ENCODE measurements at places on chromosomes 16 and 17.

DNA sequence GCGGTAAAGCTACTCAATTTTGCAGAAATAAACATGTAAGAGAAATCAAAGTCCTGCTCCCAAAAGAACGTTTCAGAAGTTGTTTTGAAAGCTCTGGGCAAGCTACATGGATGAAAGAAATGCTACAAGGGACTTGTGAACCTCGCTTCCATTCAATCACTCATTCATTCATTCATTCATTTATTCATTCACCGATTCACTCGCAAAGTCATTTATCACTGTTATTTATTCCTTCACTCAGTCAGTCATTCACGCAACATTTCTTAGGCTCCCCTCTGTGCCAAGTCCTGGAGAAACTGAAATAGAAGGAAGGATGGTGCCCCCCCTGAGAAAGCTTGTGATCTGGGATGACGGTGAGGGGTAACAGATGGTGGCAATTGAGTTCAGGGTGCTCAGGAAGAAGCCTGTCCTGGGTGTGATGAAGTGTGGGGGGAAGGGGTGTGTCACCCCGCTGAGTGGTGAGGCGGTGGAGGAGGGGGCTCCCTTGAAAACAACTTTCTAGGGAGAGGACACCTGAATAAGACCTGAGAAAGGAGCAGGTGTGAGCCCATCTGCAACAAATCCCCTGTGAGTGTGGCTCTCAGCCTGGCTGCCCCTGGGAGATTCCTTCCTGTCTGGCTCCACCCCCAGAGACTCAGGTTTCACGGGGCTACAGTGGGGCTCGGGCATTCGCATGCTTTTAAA, 36.3 kb upstream of the PRSS54 start:
- no peak for DNase-seq

- no peak for DNase-seq
Observed at GRCh38 chr17:3318336-3318735, 20.2 kb upstream of the OR3A1 start.

DNA sequence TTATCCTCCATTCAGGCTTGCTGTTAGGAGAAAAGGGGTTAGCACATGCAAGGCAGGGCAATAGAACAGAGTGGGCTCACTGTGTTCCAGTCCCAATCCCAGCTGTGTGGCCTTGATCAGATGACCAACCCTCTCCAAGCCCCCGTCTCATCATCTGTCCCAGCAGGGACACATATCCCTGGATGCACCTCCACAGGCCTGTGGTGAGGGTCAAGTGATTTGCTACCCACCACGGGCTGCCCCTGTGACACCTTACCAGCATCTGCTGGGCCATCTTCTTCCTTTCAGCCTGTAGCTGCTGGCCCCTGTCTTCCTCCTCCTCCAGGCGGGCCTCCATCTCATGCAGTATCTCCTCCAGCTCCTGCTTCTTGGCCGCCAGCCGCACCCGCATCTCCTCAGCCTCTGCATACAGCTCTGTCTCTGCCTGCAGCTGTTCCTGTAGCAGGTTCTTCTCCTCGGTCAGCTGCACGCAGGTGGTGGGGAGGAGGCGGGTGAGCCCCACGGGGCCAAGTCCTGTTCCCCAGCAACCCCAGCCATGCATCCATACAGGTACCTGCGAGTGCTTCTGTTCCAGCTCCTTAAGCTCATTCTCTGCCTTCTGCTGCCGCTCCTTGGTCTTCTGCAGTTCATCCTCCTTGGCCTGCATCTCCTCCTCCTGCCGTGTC, 91.3 kb downstream of the NDE1 start:
- no peak for DNase-seq

DNA sequence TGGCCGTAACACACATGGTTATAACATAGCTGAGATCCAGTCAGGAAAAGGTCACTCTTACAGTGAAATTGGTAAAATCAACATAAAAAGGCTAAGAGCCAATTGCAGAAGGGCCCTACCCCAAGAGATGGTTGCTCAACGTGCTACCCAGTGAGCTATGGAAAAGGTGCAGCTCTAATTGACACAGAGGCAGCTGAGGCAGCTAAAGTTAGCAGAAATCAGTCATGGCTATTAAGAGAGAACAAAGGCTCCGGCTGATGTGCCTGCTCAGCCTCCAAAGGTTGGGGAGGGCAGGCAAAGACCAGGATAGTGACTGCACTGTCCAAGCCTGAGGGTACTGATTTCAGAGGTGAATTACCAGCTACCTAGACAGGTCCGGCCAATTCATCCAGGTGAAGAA, 76.5 kb upstream of the ATP2A3 start:
- DNase-seq = no peak

GRCh38 chr16:87955302-87956097, 4.3 kb downstream of the BANP start:
- DNase-seq = no peak

- DNase-seq = peak; percentile 61
Observed at GRCh38 chr17:17566896-17567513, 24.5 kb downstream of the PEMT start.

DNA sequence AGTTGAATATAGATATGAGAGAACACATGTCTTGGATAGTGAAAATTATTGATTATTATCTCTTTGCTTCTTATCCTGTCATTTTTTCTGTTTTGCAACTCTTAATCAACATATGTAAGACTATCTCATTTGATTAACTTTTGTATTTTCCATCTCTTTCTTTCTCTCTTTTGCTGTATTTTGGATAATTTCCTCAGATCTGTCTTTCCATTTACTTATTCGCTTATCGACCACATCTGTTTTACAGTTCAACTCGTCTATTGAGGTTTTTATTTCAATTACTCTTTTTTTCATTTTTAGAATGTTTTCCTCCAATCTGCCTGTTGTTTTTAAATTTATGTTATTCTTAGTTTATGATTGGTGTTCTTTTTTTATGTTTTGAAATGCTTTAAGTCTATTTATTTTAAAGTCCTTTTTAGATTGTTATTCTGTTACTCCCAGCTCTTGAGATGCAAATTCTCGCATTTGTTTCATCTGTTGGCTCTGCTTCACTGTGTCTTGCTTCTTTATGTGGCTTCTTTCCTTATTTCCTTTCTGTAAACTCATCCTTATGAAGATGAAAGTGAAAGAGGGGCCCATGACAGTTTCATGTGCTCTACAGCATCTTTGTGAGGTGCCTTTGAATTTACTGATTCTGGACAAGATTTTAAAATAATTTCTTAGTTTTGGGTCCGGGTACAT, 87.8 kb upstream of the IRX5 start:
- no peak for DNase-seq

DNA sequence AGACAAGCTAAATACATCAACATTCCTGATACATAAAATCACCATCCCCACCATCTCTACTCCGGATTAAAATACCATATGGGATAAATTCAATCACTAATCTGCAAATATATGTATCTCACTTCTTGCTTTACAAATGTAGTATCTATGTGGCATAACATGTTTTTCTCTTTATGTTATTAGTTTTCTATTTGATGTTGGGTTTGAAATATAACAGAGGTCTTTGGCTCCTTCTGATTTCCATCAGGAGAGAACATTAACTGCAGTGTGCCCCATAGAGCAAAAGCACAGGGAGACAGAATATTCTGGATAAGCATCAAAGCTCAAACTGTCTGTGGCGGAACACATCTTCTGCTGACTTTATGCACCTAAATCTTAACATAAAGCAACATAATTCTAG, 547.2 kb upstream of the CDH8 start:
- DNase-seq = no peak

DNA sequence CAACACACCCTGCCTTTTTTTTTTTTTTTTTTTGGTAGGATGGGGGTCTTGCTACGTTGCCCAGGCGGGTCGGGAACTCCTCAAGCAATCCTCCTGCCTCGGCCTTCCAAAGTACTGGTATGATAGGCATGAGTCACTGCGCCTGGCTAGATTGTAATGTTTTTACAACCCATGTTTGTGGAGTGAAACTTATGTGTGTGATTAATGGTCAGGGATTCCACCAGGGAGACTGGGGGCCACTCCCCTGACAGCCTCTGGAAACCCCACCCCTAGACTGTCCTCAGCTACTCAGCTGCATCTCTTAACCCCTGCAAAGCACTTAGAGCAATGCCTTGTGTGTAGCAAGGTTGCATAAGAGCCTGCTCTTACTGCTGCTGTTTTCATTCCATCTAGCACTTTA, 220.5 kb downstream of the PARN start:
- peak; percentile 50 for DNase-seq

GRCh38 chr16:73016488-73016830, 31.5 kb downstream of the ZFHX3 start:
- DNase-seq = no peak

GRCh38 chr17:18362698-18363100, 651 bp downstream of the SHMT1 start:
- peak; percentile 74 for DNase-seq

DNA sequence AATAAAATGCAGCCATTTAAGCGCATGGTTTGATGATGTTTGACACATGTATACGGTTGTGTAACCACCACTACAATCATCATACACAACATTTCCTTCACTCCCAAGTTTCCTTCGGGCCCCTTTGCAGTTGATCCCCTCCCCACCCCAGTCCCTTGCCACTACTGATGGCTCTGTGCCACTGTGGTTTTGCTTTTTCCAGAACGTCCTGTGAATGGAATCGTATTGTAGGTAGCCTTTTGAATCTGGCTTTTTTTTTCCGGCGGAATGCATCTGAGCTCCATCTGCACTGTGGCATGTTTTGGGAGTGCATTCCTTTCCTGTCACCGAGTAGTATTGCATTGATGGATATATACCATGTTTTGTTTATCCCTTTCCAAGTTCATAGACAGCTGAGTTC, 15.1 kb upstream of the MAP2K3 start:
- DNase-seq = no peak

DNA sequence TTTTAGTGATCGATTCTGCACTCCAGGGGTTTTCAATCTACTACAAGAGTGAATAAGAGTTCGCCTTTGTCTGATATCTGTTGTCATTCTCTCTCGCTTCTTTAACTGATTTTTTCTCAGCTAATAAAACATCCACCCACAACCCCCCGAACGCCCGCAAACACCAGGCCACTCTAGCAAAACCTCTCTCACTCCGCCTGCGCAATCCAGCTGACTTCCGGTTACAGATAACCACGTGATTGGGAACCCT, 338 bp upstream of the RPL19 start:
- DNase-seq = peak; percentile 93

DNA sequence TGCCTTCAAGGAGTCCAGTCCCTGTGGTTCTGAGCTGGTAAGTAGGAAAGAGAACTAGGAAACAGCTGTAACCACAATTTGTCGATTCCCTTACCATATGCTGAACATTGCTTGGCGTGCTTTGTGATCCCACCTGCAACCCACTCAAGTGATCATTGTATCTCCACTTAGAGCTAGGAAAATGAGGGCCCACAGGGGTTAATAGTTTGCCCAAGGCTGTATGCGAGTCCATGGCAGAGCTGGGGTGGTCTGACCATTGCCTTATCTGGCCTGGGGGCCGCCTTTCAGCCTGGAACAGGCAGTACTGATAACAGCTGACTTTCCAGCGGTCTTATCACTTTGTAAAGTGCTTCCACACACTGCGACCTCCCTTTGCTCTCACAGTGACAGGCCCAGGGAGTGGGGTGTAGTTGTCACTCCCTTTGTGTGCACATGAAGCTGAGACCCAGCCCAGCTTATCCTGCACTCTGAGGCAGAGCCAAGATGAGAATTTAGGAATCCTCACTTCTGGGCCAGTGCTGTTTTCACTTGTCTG, 9.8 kb downstream of the MYL4 start:
- DNase-seq = peak; percentile 57

- peak; percentile 89 for DNase-seq
Observed at GRCh38 chr16:27314161-27314723, 468 bp downstream of the IL4R start.

DNA sequence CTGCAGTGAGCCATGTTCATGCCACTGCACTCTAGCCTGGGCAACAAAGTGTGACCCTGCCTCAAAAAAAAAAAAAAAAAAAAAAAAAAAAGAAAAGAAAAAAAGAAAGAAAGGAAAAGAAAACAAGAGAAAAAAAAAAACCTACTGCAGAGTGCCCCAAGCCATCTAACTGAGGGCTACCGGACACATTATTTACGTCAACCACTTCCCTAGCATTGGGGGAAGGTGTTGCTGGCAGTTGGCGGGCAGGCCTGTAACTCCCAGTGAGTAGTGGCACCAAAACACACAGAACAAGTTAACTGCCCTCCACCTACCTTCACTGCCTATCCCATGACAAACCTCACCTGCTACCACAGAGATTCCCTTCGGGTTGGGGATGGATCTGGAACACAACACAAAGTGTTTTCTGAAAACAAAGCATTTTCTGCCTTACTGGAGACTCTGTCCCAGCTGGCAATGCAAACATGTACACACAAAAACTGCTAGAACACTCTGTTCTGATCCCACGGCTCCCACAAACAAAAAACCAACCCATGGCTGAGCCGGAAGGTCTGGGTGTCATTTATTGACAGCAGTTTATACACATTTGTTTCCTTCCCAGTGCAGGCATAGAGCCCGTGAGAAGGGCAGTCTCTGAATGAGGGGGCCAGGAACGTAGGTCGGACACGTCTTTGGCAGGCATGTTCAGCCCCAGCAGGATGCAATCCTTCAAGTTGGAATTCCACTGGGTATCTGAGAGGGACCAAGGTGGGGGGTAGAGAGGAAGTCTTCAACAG, 11.0 kb downstream of the PHB1 start:
- DNase-seq = no peak

DNA sequence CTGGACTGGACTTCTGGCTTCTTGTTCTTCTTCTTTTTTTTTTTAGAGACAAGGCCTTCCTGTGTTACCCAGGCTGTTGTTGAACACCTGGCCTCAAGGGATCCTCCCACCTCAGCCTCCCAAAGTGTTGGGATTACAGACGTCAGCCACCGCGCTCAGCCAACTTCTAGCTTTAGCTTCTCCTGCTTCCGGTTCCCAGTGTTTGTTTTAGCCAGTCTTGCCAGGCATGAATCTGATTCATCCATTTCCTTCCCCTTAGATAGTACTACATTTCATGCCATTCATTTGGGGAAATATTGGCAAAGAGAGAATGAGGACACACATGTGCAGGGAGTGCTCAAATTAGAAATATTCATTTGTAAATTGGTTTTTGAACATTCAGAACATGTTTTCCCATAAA, 12.1 kb upstream of the NDUFAB1 start:
- peak; percentile 49 for DNase-seq

GRCh38 chr16:29126057-29126494, 141.2 kb downstream of the LAT start:
- no peak for DNase-seq

- DNase-seq = no peak
Observed at GRCh38 chr16:54696522-54696921, 234.1 kb upstream of the IRX5 start.

DNA sequence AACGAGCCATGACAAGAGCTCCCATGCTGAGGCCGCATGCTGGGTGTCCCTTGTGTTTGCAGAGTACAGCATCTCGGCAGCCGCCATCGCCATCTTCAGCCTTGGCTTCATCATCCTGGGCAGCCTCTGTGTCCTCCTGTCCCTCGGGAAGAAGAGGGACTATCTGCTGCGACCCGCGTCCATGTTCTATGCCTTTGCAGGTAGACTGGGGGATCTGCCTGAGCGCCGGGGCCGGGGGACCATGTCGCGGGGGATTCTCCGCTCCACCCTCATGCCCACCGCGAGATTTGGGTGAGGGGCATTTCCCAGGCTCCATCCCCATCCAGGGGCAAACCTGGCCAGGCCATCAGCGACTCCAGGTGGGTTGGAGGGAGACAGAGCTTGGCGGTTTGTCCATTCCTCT, 10.7 kb downstream of the CACNG1 start:
- no peak for DNase-seq
